ENCODE measurements at places on chromosomes 6 and 20. TPM values are rescaled to one million over a fixed set of nuclear protein-coding genes. Genes with fewer than 3 reads are reported as not detected.
A peak's percentile ranks its signal among the peaks of the same experiment; 100 is the strongest.

The PPP1R16B gene
- total RNA-seq = not detected

The GRIK2 gene
- total RNA-seq = 2.9 TPM

The C6orf118 gene
- not detected for total RNA-seq

The SRMS gene
- not detected for total RNA-seq

The RFX6 gene
- 3.8 TPM for total RNA-seq

The SAMD3 gene
- total RNA-seq = 0.38 TPM

The TMC2 gene
- total RNA-seq = 0.07 TPM

The NR2E1 gene
- total RNA-seq = not detected

GRCh38 chr6:109383438-109383940, 1.2 kb upstream of the CD164 start:
- peaks cover 33% of the 10 kb centered on the region for H3K4me1 ChIP-seq
- H3K4me3 ChIP-seq = peak overlapping the region; percentile 92
- H3K36me3 ChIP-seq = peaks cover 4% of the 10 kb centered on the region
- DNase-seq = no peak

- H3K36me3 ChIP-seq = no peaks in the 10 kb centered on the region
- H3K27me3 ChIP-seq = no peaks in the 10 kb centered on the region
- no peak overlapping the region for H3K27ac ChIP-seq
Measured at GRCh38 chr6:143053856-143054255, 6.8 kb upstream of the AIG1 start.

- H3K27me3 ChIP-seq = peaks cover 16% of the 10 kb centered on the region
- no peak overlapping the region for H3K27ac ChIP-seq
- H3K4me3 ChIP-seq = no peak overlapping the region
- no peaks in the 10 kb centered on the region for H3K4me1 ChIP-seq
- no peaks in the 10 kb centered on the region for H3K36me3 ChIP-seq
Measured at GRCh38 chr20:60000271-60001042, 42.2 kb downstream of the CDH26 start.

DNA sequence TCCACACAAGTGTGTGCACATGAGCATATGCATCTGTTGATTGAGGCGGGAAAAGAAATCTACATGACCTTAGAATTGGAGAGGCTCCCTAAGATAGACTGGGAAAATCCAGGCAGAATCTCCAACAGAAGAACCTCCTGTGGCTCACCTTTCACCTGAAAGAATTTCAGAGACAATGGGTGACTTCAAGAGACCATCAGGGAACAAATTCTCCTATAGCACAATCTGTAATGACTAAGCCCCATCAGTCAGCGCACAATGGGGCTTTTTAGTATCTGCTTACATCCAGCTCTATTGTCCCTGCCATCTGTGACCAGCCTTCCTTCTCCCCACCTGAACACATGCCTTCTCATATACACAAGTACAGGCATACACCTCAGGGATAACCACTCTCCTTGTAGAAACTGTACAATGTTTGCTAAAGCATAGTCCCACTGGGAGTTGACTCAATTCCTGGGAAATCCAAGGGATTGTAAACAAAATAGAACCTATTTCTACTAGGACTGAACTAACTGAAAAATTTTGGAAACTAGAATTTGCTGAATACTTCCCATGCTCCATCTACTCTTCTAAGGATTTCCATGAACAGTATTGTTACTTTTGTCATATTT, 150.8 kb upstream of the STXBP5 start:
- H3K4me3 ChIP-seq = no peak overlapping the region
- H3K27me3 ChIP-seq = no peaks in the 10 kb centered on the region

DNA sequence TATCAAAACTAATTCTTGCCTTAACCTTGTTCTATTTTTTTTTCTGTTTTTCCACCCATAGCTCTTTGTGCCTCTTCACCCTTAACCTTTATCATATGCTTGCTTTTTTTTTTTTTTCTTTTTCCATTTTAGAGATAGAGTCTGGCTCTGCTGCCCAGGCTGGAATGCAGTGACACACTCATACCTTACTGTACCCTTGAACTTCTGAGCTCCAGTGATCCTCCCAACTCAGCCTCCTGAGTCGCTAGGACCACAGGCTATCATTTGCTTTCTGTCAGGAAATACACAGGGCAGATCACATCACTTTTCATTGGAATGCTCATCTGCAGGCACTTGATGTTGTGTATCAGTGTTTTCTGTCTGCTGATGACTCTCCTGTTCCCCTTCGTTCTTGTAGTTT, 33.5 kb downstream of the TMEM170B start:
- DNase-seq = no peak
- peaks cover 16% of the 10 kb centered on the region for H3K4me1 ChIP-seq
- no peak overlapping the region for H3K27ac ChIP-seq
- H3K27me3 ChIP-seq = no peaks in the 10 kb centered on the region

DNA sequence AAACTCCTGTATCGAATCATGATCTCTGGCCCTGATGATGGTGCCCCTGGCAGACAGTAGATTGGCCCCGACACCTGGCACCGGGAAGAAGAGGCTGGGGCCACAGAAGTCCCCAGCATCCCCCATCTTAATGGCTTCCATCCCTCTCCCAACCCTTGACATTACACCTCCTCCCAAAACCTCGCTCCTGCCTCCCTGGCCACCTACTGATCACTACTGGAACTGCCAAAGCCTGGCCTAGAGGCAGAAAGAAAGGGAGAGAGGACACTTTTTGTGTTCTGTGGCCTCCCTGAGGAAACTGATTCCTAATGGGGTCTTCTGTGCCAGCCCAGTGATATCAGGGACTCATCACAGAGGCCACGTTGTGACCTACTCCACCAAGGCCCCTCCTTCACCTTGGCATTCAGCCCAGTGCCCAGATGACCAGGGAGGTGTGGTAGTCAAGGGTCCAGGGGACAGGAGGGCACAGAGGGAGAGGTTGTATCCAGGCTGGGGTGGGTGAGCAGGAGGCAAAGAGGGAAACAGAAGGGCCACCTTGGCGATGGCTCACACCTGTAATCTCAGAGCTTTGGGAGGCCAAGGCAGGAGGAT, 6.1 kb downstream of the C20orf173 start:
- H3K27ac ChIP-seq = no peak overlapping the region
- H3K4me3 ChIP-seq = no peak overlapping the region
- no peaks in the 10 kb centered on the region for H3K36me3 ChIP-seq
- H3K4me1 ChIP-seq = no peaks in the 10 kb centered on the region
- no peaks in the 10 kb centered on the region for H3K27me3 ChIP-seq

GRCh38 chr20:41978246-41978790, 360.1 kb upstream of the CHD6 start:
- DNase-seq = no peak
- peaks cover 3% of the 10 kb centered on the region for H3K27me3 ChIP-seq
- H3K36me3 ChIP-seq = no peaks in the 10 kb centered on the region
- no peaks in the 10 kb centered on the region for H3K4me1 ChIP-seq

GRCh38 chr6:37083243-37084138, 78.0 kb downstream of the FGD2 start:
- no peaks in the 10 kb centered on the region for H3K27me3 ChIP-seq
- H3K4me3 ChIP-seq = no peak overlapping the region
- peaks cover 25% of the 10 kb centered on the region for H3K4me1 ChIP-seq
- H3K27ac ChIP-seq = peak overlapping the region; percentile 84

GRCh38 chr6:38155144-38155543, 335.6 kb downstream of the ZFAND3 start:
- H3K27ac ChIP-seq = peak overlapping the region; percentile 52
- H3K4me3 ChIP-seq = no peak overlapping the region
- peaks cover 26% of the 10 kb centered on the region for H3K36me3 ChIP-seq
- DNase-seq = no peak
- no peaks in the 10 kb centered on the region for H3K4me1 ChIP-seq
- H3K27me3 ChIP-seq = no peaks in the 10 kb centered on the region

DNA sequence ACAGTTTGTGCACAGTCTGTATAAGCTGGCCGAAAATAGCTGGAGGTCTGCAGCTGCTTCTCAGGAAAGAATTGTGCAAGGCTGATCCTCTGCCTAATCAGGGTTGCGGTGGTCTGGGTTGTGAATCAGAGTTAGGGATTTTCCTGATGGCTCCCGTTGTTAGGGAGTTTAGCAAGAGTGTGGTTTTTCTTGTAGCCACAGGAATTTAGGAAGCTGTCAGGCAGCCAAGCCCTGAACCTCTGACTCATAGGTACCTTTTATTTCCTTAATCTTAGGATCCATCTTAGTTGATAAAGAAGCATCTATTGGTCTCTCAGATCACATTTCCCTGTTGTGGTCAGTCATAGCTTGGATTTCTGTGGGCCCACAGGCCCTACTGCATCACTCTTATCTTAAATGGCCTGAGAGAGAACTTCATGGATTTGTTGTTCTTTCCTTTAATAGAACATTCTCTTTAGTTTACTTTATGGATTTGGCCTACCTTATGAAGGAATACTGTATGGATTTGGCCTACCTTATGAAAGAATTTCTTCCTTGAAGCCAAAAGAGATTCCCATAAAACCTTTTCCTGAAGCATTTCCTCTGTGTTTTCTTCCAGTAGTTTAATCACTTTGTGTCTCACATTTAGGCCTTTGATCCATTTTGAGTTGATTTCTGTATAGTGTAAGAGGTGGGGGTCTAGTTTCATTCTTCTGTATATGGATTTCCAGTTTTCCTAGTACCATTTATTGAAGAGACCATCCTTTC, 10.3 kb downstream of the KIF25 start:
- peaks cover 8% of the 10 kb centered on the region for H3K36me3 ChIP-seq
- H3K27me3 ChIP-seq = no peaks in the 10 kb centered on the region
- DNase-seq = no peak
- H3K4me3 ChIP-seq = no peak overlapping the region
- H3K4me1 ChIP-seq = peaks cover 7% of the 10 kb centered on the region
